Central memory CD4-positive, alpha-beta T cell (primary cell): ENCODE measurements at places on chromosomes 1 and 21.

DNA sequence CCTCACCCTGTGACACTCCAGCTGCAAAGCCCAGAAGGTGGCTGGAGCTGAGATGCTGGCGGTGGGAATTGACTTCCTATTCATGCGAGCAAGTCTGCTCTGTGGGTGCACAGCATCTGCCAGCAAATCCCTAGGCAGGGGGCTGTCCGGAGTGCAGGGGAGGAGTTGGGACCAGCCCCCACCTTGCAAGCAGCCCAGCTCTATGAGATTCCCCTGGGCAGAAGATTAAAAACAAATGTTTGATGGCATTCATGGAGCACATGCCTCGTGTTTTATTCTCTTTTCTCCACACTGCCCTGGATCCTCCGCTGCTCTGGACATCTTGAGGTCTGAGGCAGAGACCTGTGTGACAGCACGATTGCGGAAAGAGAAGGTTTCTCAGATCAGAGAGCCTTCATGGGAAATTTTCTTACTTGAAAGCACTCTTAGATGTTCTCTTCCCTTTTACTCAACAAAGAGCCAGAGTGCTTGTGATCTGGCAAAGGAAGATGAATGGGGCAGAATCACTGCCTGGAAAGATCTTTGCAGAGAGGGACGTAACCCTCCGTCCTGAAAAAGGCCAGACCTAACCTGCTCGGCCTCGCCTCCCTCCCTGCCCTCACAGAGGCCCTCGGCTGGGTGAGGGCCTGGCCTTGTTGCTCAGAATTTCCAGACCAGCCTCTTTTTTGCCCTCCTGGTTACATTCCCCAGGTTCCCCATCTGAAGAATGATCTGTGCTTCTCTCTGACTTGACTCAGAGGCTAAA is 597.1 kb downstream of the KIF26B start:
- no peak for DNase-seq

DNA sequence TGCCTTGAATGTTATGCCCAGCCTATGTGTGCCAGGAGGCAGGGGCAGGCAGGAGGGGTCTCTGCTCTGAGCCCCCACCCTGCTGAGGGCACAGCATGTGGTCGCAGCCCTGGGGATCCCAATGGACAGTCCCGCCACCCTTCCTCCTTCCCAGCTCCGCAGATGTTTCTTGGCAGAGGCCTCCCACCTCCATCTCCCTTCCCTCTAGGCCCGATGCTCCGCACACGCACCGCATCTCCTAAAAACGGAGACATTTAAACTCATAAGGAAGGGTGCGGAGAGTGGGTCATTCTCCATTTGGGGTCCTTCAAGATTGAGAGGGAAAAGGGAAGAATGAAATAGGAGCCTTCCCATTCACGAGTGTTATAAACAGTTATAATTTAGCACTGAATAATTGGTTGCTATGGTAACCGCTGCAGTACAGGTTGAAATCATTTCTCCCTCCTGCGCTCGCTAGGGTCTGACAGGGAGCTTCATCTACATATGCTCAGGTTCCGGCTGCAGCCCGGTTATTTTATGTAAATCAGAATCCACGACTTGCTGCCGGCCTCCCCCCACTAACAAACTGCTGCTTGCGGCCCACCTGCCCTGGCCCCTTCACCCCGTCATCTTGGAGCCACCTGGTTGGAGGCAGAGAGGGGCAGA is 16.0 kb downstream of the CHD5 start:
- DNase-seq = no peak

DNA sequence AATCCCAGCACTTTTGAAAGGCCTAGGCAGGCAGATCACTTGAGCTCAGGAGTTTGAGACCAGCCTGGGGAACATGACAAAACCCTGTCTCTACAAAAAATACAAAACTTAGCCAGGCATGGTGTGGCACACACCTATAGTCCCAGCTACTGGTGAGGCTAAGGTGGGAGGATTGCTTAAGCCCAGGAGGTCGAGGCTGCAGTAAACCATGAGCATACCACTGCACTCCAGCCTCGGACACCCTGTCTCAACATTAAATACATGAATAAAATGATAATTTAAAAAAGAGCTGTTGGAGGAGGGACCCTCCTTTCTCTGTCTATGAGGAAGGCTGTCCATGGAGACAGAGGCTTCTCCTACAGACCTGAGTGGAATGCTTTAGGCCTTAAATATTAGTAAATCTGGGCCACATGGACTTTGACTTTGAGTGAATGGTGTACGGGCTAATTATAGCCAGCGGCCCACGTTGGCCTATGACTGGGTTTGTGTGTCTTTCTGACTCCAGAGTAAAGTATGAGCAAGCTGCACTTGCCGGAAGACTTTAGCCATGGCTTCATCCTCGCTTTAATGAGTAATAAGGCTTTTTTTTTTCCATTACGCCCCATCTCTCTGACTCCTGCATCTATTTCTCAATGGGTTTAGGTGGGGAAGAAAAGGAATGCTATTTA is 21.3 kb downstream of the RAB3B start:
- DNase-seq = no peak

DNA sequence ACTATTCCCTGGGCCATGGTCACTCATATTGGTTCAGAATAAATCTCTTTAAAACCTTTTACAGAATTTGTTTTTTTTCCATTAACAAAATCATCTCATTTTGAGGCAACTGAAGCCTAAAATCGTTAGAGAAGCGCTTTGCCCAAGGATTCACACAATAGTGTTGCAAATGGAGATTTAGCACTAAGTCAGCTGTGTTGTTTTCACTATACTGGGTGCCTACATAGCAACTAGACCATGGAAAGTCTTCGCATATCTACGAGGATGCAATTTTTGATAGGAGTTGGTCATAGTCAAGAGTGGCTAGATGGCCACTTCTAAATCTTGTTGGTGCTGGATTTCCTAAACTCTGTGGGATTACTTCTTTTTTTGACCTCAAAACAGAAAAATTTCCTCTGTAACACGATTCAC is 530 bp upstream of the TIPRL start:
- DNase-seq = no peak

- no peak for DNase-seq
Measured at GRCh38 chr1:232110281-232111090, 483.9 kb downstream of the DISC1 start.

DNA sequence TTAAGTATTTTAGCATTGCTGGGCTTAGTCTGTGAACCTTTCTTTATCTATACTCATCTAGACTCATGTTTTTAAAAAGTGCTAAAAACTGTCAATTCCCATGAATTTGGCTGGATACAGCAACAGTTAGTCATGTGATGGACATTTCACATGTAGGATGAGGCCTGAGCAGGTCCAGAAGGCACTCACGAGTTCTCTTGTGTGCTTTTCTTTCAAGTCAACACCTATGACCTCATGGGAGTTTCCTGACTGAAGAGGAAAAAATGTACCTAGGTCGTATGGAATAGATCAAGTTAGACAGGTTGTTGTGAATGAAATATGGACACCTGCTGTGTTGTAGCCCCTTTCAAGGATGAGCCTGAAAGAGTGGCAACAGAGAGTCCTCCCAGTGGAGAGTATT is 394.2 kb downstream of the DUSP10 start:
- DNase-seq = no peak

GRCh38 chr1:242761556-242761955 is 237.1 kb upstream of the PLD5 start:
- no peak for DNase-seq

GRCh38 chr1:203911806-203912205 is 50.4 kb downstream of the SNRPE start:
- no peak for DNase-seq

- DNase-seq = no peak
Measured at GRCh38 chr21:42357307-42357706, 6.5 kb upstream of the TFF2 start.
